ENCODE measurements at places on chromosomes 5 and 9.

GRCh38 chr9:112559629-112560413, 73.2 kb downstream of the KIAA1958 start:
- no peak for DNase-seq

- no peak for DNase-seq
Measured at GRCh38 chr5:146016764-146017484, 80.5 kb downstream of the SH3RF2 start.

GRCh38 chr5:38745836-38746732, 99.7 kb upstream of the OSMR start:
- no peak for DNase-seq

DNA sequence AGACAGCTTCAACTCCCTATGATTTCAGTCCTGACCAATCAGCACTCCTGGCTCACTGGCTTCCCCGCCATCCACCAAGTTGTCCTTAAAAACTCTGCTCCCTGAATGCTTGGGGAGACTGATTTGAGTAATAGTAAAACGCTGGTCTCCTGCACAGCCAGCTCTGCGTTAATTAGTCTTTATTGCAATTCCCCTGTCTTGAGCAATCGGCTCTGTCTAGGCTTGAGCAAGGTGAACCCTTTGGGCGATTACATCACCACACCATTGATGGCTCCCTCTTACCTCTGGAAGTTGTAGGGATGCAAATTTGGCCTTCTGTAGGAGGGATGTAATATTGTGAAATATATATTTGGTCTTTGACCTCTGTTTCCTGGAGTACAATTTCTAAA, 2.9 kb upstream of the SLC23A1 start:
- no peak for DNase-seq

DNA sequence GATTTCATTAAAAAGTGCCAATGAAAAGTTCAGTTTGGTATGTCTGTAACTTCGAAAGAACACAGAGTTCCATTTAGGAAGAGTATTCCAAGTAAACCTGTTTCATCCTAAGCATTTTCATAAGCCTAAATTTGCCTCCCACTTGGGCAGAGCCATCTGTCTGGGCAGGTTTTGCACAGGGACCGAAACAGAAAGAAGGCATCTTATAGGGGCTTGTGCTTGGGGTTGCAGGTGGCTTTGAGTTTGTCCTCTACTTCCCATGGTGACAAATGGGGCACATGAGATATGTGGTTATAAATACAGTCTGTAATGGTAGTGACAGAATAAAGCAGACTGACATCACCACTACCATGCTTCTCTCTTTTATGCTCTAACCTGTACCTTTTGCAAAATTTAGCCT, 63.7 kb downstream of the MCTP1 start:
- no peak for DNase-seq
